ENCODE measurements at places on chromosomes 4 and X.

DNA sequence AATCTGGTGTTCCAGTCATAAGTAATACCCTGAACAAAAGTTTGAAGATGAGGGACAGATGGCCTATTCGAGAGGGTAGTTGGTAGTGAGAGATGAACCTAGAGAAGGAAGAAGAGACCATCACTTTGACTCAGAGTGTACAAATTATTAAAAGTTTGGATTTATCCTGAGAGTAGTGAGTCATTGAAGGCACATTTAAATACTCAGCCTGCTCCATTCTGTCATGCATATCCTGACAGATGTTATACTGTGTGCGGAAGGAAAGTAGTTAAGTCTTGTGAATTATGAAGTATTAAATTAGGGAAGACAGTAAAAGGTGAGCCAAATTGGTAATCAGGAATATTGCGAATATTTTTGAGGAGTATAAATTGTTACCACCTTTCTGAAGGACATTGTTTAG is 93.1 kb downstream of the KLHL34 start:
- no peak for DNase-seq

DNA sequence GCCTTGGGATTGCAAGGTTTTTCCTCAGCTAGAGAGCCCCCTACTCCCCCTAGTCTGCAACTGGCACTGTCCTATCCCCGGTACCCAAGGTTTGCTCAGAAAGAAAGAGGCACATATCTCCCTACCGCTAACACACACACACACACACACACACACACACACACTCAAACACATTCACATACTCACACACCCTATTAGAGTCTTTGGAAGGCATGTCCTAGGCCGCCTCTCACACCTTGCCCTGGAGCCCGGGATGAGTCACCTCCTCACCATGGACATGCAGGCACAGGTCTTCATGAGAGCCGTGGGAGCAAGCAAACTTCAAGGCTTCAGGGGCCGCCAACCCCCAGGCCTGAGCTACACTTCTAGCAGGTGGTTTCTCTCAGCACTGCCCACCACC is 49.2 kb downstream of the PJA1 start:
- DNase-seq, result no peak

DNA sequence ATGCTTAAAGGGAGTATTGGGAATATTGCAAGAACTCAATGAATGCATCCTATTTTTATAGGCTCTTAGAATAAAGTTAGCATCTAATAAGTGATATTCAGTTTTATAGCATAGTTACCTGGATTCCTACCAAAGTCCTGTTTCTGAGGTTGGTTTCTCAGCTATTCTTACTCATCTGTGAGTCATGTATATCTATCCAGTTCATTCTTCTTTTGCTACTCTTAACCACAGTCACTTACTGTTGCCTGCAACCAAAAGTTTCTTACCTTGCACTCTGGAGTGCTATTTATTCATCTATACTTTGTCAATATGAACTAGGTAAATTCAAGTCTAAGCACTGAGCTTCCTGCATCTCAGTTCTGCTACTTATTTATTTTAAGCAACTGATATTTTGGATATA is 322.5 kb downstream of the HS3ST1 start:
- DNase-seq, result no peak

GRCh38 chr4:98993419-98994071 is 2.0 kb upstream of the METAP1 start:
- DNase-seq, result no peak

All from NCI-H2107 (cell line).